Naive thymus-derived CD8-positive, alpha-beta T cell (primary cell): ENCODE measurements at places on chromosomes 12 and 14. TPM values are rescaled to one million over a fixed set of nuclear protein-coding genes. Genes with fewer than 3 reads are reported as not detected.

DCN gene
- not detected for polyA plus RNA-seq

GON7 gene
- 18.8 TPM for polyA plus RNA-seq

DEGS2 gene
- polyA plus RNA-seq = 1.0 TPM

KLHL33 gene
- polyA plus RNA-seq = 0.77 TPM

KCNK10 gene
- polyA plus RNA-seq = not detected

RDH11 gene
- 87.6 TPM for polyA plus RNA-seq

KRT5 gene
- polyA plus RNA-seq = not detected

KCNH3 gene
- 3.4 TPM for polyA plus RNA-seq

PLEKHD1 gene
- polyA plus RNA-seq = not detected

ALKBH1 gene
- 7.0 TPM for polyA plus RNA-seq

PIANP gene
- polyA plus RNA-seq = not detected

HCAR3 gene
- not detected for polyA plus RNA-seq

NKX2-1 gene
- not detected for polyA plus RNA-seq

SELPLG gene
- 720 TPM for polyA plus RNA-seq

SERPINA9 gene
- not detected for polyA plus RNA-seq

CPNE6 gene
- not detected for polyA plus RNA-seq

CD4 gene
- polyA plus RNA-seq = 0.53 TPM

SVOP gene
- not detected for polyA plus RNA-seq

CLEC7A gene
- polyA plus RNA-seq = 0.44 TPM

PMEL gene
- polyA plus RNA-seq = 0.15 TPM

TPPP2 gene
- polyA plus RNA-seq = not detected

WNK1 gene
- 26.7 TPM for polyA plus RNA-seq

RNU7-1 gene
- not detected for polyA plus RNA-seq

DNAJC22 gene
- polyA plus RNA-seq = not detected
